ENCODE measurements at places on chromosomes 16 and 17.
A peak's percentile ranks its signal among the peaks of the same experiment; 100 is the strongest.

- DNase-seq: no peak
These were observed 2.6 kb downstream of the RIPOR1 start for GRCh38 chr16:67531247-67531646.

DNA sequence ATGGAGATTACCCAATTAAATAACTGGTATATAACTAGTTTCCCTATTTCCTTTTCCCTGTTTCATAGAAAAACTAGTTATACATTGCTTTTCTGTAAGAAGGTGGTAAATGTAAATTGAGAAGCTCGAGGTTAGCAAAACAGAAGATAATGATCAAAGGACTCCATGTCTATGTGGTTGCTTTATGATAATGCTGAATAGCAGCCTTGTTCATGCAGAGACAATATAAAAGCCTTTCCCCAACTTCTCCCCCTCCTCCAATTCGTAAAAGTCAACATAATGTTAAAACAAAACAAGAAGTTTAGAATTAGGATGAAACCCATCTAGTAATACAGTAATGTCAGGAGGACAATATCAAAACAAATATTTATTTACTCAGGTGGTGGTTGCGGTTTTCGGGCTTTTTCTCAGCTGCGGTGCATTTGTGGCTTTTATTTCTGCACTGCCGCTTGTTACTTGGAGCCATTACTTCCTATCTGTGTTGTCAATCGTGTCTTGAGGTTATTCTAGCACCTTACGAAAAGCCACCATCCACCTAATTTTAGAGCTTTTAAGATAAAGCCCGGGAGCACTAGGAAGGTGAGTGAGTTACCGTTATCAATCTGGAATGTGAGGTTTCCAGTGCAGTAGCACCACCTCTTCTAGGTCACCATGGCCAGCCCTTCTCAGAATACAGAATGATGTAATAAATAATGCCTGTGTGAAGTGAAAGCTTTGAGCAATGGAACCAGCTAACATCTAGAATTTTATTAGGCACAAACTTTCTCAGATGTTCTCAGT, 297.5 kb downstream of the CDH13 start:
- no peak for DNase-seq

GRCh38 chr16:17476414-17477259, 5.9 kb upstream of the XYLT1 start:
- DNase-seq: no peak

GRCh38 chr16:30546115-30546514, 11.5 kb upstream of the ZNF747 start:
- no peak for DNase-seq

GRCh38 chr17:596763-597644, 117.6 kb downstream of the VPS53 start:
- DNase-seq: peak; percentile 7

- no peak for DNase-seq
These were observed 191.4 kb downstream of the ZNF423 start for GRCh38 chr16:49664221-49665215.

DNA sequence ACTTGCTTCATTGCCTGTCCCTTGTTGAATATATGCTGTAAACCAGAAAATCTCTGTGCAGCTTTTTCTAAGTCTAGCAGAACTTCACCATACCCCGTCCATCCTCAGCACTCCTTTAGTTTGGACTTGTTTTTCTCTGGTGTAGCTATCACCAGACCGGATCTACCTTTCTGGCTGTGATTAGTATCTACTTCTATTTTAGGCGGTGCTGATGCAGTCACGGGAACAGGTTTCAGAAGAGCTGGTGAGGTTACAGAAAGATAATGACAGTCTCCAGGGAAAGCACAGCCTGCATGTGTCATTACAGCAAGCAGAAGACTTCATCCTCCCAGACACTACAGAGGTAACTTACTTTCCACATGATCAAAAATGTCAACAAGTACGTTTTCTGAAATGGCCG, 46.4 kb downstream of the NUP88 start:
- DNase-seq: no peak

DNA sequence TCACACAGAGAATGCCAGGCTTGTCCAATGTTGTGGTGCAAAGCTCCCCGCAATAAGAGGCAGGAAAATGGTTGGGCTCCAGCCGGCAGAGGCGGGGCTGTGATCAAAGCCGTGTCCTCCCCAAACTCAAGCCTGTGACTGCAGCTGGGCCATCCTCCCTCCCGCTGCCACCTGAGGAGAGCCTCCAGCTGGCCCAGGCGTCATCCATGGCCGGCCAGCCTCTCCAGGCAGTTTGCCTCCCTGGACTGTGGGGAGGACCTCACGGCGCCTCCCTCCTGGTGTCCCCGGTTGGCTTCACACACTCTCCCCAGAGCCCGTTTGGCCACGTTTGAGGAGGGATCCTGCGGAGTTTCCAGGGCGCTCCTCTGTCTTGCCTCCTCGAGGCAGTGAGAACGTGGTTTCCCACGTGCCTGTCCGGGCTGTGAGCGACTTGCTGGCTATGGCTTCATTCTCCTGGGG, 134.1 kb downstream of the IRF8 start:
- no peak for DNase-seq

- no peak for DNase-seq
These were observed 30.1 kb downstream of the GPRC5B start for GRCh38 chr16:19854543-19854876.

DNA sequence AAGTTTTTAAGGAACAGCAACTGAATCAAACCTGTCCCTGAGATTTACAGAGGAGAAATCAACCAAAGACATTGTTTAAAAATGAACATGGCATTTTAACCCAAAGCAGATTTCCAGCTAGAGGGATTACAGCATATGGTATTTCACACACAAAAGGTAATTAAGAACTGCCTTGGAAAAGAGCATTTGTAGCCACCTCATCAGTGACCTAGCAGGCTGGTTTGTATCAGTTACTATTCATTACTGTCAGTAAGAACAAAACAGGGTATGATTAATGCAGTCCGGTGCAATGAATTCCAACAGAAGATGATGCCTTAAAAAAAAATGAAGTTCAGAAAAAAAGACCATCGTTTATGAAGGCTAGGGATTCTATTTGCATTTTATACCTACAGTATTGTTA, 219.9 kb downstream of the CHD9NB start:
- no peak for DNase-seq

DNA sequence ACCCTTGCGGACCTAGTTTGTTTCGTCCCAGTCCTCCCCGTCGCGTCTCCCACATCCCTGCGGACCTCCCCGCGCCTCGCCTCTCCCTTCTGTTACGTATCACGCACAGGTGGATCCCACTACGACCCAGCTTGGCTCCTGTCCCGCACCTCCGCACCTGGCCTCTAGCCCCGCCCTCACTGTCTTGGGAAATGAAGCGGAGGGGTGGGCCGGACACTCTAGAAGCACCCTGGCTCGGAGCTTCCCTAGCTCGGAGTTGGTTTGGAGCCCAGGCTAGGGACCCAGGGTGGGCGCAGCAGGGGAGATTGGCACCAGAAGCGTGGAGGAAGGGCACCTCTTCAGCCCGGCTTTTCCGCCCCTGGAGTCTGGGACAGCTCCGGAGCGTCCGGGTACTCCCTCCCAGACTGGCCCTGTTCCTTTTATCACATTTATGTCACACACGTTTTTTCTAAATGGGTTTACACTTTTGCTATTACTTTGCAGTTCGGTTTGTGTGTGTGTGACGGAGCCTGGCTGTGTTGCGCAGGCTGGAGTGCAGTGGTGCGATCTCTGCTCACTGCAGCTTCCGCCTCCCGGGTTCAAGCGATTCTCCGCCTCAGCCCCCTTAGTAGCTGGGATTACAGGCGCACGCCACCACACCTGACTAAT, 1.4 kb upstream of the CEMP1 start:
- no peak for DNase-seq

DNA sequence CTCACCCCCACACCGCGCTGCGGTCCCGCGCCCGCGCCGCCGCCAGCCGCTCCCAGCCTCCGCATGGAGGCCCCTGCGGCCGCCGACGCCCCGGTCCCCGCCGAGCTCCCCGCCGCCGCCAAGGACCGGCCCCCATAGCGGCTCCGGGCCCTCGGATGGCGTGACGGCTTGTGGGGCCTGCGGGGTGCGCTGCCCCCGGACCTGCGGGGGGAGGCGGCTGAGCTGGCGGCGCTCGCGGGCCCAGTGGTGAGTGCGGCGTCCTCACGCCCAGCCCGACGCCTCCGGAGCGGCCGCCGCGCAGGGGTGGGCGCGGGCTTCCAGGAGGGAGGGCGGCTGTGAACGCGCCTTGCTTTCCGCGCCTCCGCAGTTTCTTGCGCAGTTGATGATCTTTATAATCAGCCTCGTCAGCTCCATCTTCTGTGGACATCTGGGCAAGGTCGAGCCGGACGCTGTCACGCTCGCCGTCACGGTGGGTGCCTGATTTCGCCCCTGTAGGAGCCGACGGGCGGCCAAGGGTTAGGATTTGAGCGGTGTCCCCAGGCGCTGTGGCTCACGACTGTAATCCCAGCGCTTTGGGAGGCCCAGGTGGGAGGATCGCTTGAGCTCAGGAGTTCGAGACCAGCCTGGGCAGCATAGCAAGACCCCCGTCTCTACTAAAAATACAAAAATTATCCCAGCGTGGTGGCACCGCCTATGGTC, 46.4 kb downstream of the SLC47A1 start:
- DNase-seq: no peak

GRCh38 chr16:17432901-17433576, 37.7 kb downstream of the XYLT1 start:
- no peak for DNase-seq

- DNase-seq: no peak
These were observed 186.6 kb upstream of the CDH11 start for GRCh38 chr16:65308506-65308905.

- no peak for DNase-seq
These were observed 70.1 kb downstream of the COPRS start for GRCh38 chr17:31788956-31789355.

GRCh38 chr17:19533036-19533717, 477 bp upstream of the SLC47A1 start:
- DNase-seq: no peak

DNA sequence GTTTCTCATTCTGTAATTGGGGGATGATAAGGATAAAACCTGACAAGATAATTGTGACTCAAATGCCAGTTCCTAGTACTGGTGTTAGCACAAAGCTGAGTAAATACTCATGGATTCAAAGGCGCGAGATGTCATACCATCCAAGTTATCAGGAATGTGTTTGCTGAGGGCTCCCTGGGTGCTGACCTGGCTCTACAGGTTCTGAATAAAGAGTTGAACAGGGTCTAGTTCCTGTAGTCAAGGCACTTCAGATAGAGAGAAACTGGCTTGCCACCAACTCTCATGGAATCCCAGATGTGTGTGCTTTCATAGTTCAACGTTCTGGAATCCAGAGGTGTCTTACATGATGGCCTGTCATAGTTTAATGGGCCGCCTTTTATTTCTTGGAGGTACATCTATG, 141.6 kb downstream of the PRKCA start:
- DNase-seq: no peak

DNA sequence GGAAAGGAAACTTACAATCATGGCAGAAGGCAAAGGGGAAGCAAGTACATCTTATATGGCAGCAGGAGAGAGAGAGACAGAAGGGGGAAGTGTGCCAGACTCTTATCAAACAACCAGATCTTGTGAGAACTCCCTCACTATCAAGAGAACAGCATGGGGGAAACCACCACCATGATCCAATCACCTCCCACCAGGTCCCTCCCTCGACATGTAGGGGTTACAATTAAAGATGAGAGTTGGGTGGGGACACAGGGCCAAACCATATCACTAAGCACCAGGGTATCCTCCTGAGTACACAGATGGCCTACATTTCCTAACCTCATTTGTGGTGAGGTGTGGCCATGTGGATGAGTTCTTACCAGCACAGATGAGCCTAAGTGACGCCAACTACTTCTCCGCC, 348.6 kb upstream of the ZFHX3 start:
- DNase-seq: no peak

- DNase-seq: no peak
These were observed 42.7 kb upstream of the ETV4 start for GRCh38 chr17:43588664-43589435.

DNA sequence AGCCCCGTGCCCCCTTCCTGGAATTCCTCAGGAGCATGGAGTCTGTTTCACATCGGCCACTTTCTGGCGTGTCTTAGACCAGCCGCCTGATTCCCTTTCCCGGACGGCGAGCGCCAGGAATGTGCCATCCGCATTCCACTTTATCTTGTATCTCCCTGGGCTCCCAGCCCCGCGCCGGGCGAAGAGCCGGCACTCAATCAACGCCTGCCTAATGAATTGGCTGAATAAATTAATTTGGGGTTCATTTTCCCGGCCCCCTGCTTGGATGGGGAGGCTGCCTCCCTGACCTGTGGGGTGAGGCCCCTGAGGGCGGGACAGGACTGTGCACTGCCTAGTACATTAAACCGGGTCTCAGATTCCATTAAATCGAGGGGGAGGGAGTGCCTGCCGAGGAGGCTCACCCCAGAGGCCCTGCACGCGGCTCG, 282.3 kb upstream of the TNRC6C start:
- no peak for DNase-seq

DNA sequence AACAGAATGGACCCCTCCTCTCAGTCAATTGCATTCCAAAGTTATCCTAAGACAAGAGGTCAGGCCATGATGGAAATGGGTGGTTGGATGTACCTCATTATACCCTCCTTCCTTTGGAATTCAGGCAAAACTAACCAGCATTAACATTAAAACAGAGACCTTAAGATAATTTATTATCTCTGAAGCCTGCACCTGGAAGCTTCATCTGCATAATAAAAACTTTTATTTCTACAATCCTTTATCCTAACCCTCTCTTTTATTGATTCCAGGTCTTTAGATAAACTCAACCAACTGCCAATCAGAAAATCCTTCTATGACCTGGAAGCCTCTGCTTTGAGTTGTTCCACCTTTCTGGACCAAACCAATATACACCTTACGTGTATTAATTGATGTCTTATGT, 49.0 kb downstream of the ACSM1 start:
- DNase-seq: no peak

DNA sequence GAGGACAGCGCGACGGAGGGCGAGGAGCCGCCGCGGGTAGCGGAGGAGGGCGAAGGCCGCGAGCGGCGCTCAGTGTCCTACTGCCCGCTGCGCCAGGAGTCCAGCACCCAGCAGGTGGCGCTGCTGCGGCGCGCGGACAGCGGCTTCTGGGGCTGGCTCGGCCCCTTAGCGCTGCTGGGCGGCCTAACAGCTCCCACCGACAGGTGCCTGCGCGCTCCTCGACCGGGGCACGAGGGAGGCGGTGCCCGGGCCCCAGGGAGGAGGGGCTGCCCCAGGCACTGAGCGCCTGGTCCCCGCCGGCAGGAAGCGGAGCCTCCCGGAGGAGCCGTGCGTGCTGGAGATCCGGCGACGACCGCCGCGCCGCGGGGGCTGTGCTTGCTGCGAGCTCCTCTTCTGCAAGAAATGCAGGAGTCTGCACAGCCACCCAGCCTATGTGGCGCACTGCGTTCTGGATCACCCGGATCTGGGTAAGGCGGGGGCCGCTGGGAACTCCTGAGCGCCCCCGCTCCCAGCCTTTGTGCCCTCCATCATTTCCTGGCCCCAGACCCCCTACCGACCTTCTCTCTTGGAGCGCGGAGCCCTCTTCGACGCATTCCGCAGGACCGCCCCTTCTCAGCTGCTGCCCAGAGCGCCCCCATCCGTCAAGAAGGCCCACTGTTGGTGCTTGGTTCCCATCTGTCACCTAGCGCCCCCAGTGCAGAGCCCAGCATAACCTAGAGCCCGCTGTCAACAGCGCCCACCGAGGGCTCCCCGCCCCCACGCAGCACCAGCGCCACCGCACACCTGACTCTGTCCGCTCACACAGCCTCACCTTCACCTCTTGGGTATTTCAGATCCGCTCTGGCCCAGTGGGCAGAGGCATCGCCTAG, 3.7 kb downstream of the C17orf50 start:
- DNase-seq: peak; percentile 68

- no peak for DNase-seq
These were observed 21.0 kb upstream of the PHB1 start for GRCh38 chr17:49435671-49436029.

GRCh38 chr17:22203208-22203715, 510.9 kb downstream of the KCNJ18 start:
- no peak for DNase-seq

- no peak for DNase-seq
These were observed 155.6 kb upstream of the CNTNAP4 start for GRCh38 chr16:76121636-76122035.
